Ovary (tissue), 10 donors: ENCODE measurements at places on chromosomes 13 and 19. TPM values are rescaled to one million over a fixed set of nuclear protein-coding genes. Genes with fewer than 3 reads are reported as not detected.

- DNase-seq = no peak
- H3K27me3 ChIP-seq = no peaks in the 10 kb centered on the region
- H3K36me3 ChIP-seq = no peaks in the 10 kb centered on the region
- no peak within 1 kb of the TSS for H3K4me3 ChIP-seq
Measured at GRCh38 chr19:10339380-10339960, at the start of gene ICAM3. Gene ICAM3, minus strand, starts transcription at chr19:10339624. Its CDS starts 10 bp downstream, at chr19:10339614.

GRCh38 chr19:39237200-39238184, 7.3 kb downstream of the IFNL3 start:
- no peak for DNase-seq
- no peak overlapping the region for H3K27ac ChIP-seq
- H3K27me3 ChIP-seq = no peaks in the 10 kb centered on the region
- no peaks in the 10 kb centered on the region for H3K4me1 ChIP-seq

GRCh38 chr13:93235258-93236015, 8.8 kb downstream of the GPC6 start:
- H3K27ac ChIP-seq = no peak overlapping the region
- H3K4me3 ChIP-seq = no peak overlapping the region
- DNase-seq = no peak
- no peaks in the 10 kb centered on the region for H3K36me3 ChIP-seq

- H3K4me3 ChIP-seq = no peak overlapping the region
- no peaks in the 10 kb centered on the region for H3K36me3 ChIP-seq
- no peak overlapping the region for H3K27ac ChIP-seq
- peaks cover 2% of the 10 kb centered on the region for H3K4me1 ChIP-seq
Measured at GRCh38 chr13:109146912-109147647, 517.7 kb downstream of the MYO16 start.

Gene ZNF30
- 2.6 TPM for total RNA-seq
